Activated naive CD4-positive, alpha-beta T cell treated with anti-CD3 and anti-CD28 coated beads, Interleukin-2, amount 50 U/mL, for 72 hours (primary cell): ENCODE measurements at places on chromosomes 16 and 17.

DNA sequence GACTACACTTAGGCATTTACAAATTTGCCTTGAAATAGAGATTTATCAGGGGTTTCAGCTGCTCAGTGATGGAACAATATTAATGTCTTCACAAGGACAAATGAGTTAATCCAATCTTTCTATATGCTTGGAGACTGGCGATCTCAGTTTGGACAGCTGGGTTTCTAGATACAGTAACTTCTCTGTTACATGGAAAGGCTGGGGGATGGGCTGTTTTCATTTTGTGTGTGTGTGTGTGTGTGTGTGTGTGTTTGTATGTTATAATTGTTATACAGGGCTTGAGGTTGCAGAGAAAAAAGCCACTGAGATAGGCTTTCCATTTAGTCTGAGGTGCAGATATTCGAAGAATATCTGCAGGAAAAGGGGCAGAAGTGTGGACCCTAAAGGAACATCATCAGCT lies 359.3 kb upstream of the SALL1 start:
- DNase-seq: no peak

DNA sequence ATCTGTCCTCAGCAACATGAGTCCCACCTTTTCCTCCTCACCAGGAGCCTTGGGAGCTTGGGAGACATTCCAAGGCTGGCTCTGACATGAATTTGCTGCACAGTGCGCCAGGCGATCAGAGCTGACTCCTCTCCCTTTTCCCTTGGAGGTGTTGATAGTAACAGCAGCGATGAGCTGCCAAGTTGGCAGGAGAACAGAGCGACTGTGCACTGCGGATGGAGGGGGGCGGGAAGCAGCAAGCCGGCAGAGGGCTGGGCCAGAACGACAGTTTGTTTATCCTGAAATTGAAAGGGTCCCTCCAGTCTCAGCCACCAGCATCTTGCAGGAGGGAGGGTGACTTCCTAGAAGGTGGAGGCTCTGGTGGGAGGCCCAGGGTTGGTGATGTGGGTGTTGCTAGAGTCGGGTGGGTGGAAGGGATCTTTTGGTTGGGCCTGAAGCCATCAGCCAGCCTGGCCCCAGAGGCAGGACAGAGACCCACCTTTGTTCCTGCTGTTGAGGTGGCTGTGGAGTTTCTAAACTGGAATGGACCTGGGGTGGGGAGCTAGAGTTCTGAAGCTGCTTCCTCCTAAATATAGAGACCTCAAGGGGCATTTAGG lies 22.5 kb upstream of the DYNLL2 start:
- DNase-seq: no peak

GRCh38 chr16:27223701-27224100 lies 20.4 kb downstream of the KDM8 start:
- no peak for DNase-seq

GRCh38 chr17:30345527-30346075 lies 11.7 kb upstream of the TMIGD1 start:
- peak; percentile 36 for DNase-seq

DNA sequence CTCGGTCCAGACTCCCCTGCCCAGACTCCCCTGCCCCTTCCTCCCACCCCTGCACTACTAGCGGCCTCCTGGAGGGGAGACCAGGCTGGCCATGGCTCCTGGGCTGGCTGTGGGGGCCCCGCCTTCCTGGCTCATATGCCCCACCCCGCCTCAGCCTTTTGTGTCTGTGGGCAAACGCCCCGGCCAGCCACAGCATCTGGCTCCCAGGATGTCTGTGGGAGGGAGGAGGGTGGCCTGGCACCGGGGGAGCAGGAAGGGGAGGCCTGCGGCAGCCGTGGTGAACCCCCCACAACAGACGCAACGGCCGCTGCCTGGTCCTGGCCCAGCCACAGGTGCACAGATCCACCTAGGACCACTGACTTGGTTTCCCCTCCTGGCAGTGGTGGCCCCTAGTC lies 32.9 kb downstream of the BAHCC1 start:
- no peak for DNase-seq

GRCh38 chr17:44794851-44795413 lies 35.2 kb downstream of the GJC1 start:
- no peak for DNase-seq

GRCh38 chr17:12137859-12138258 lies 117.2 kb downstream of the MAP2K4 start:
- DNase-seq: no peak

DNA sequence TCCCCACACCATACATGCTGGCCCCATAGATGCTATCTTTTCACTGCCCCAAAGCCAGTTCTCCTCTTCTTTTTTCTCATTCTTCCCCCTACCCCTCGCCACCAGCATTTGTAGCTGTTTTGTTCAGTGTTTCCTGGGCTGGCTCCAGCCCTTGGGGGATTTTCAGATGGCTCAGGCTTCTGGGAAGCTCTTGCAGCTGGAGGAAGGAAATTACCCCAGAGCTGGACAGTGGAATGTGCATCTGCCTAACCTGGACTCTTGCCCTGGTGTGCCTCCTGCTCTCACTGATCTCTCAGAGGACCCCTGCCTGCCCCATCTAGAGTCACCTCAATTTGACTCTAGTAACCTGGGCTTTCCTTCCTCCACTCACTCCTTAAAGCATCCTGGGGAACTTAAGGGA lies 82.8 kb downstream of the MYH13 start:
- DNase-seq: no peak

DNA sequence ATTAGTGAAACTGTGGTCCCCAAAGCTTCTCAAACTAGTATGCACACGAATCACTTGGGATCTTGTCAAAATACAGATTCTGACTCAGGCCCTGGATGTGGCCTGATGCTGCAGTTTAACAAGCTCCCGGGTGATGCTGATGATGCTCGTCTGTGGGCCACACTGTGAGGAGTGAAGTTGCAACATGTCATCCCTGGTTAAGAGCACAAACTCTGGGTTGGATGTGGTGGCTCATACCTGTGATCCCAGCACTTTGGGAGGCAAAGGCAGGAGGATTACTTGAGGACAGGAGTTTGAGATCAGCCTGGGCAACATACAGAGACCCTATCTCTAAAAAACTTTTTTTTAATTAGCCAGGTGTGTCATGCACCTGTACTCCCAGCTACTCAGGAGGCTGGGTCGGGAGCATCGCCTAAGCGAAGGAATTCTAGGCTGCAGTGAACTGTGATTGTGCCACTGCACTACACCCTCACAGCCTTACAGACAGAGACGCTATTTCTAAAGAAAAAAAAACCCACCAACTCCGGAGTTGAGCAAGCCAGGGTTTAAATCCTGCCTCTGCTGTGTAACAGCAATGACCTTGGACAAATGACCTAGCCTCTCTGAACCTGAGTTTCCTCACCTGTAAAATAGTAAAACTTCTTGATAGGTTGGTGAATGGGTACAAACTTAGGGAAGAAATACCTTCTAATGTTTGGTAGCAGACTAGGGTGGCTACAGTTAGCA lies 24.4 kb upstream of the ABAT start:
- no peak for DNase-seq

- DNase-seq: no peak
Measured at GRCh38 chr17:76002100-76002499, 1.4 kb downstream of the CDK3 start.

- DNase-seq: no peak
Measured at GRCh38 chr16:54792811-54793210, 137.9 kb upstream of the IRX5 start.

GRCh38 chr17:83067071-83067717 lies 12.2 kb upstream of the METRNL start:
- DNase-seq: no peak

GRCh38 chr16:88880226-88881006 lies 14.0 kb upstream of the PABPN1L start:
- no peak for DNase-seq

GRCh38 chr17:33941744-33942143 lies 313.3 kb upstream of the CCL2 start:
- no peak for DNase-seq

GRCh38 chr16:66454751-66455150 lies 27.7 kb downstream of the BEAN1 start:
- no peak for DNase-seq

GRCh38 chr16:30049871-30050270 lies 15.7 kb upstream of the ALDOA start:
- no peak for DNase-seq

- no peak for DNase-seq
Measured at GRCh38 chr17:2436316-2436905, 35.6 kb upstream of the MNT start.

- DNase-seq: no peak
Measured at GRCh38 chr17:29627951-29628350, 5.2 kb upstream of the CORO6 start.

DNA sequence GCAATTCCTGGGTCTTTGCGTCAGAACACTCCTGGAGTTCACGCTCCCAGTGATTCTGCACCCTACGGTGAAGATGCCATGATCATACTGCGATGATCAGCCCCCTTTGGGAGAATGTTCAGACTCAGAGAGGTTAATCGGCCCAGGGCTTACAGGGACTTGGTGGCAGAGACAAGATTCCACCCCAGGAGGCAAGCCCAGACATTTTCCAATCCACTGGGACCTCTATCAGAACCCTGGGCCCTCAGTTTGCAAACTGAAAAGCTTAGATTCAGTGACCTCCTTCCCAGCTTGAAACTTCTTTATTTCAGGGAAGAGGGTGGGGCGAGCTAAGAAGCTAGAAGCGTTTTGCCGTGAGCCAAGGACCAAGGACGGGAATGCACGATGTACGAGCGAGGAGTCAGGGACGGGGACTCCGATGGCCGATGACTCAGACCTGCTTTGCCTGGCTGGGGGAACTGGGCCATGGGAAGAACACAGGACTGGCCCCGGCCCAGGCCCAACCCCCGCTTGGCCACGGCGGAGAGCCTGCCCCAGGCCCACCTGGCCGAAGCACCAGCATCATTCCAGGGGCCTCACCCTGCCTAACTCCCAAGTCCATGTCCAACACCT lies 34.7 kb downstream of the SOCS3 start:
- no peak for DNase-seq

DNA sequence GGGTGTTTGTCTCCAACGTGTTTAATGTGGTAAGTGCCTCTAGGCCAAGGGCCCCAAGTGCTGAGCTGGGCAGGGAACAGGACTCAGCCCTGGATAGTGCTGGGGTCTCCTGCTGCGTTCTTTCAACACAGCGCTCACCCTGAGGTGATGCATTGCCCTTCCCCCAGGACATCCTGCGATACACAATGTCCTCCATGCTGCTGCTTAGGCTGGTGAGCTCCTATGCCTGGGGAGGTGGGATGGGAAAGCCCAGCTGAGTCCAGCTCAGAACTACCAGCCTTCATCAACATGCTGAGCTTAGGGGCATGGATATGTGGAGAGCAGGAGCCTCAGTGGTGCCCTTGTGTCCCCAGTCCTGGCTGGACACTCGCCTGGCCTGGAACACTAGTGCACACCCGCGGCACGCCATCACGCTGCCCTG lies 563 bp downstream of the ZACN start:
- no peak for DNase-seq

DNA sequence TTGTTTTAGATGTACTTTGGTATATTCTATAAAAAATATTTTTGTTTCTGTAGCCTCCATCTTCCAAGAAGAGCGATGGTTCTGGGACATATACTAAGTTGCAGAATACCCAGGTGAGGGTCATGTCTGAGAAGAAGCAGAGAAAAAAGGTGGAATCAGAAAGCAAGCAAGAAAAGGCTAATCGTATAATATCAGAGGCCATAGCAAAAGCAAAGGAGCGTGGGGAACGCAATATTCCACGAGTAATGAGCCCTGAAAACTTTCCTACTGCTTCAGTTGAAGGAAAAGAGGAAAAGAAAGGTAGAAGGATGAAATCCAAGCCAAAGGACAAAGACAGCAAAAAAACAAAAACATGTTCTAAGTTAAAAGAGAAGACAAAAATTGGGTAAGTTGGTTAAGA lies 154.6 kb downstream of the CHD9 start:
- DNase-seq: no peak

- DNase-seq: no peak
Measured at GRCh38 chr16:69834807-69835466, 72.8 kb downstream of the WWP2 start.
